ENCODE measurements at places on chromosomes 2 and 18.

DNA sequence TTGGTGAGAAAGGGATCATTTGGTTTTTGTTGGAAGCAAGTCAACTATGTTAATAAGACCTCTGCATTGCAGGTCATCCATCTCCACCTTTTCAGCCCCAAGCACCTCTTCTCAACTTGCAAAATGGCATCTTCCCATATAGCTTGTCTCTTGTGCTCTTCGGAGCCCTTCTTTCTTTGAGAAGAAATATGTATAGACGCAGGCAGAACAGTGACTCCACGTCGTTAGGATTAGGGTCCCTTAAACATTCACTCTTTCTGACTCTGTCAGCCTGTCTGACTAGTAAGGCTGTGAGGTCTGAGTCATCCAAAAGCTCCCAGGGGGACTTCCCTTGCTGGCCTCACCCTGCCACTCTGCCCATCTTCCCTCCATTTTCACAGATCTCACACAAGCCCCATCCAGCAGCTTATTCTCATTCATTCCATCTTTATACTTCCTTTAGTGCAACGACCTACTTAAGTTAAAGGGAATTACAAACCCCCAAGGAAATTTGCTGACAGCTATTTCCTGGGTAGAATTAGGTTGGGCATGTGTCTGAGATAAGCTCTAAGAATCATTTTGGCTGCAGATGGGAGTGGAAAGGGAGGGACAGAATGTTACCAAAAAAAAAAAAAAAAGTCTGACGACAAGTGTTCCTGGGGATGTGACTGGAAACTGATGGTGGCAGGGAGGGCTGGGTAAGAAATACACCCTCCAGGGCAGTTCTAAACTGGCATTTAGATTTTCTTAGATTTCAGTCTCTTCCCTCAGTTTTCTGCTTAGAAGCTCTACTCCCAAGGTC is 37.7 kb upstream of the MEX3C start:
- no peak for DNase-seq

DNA sequence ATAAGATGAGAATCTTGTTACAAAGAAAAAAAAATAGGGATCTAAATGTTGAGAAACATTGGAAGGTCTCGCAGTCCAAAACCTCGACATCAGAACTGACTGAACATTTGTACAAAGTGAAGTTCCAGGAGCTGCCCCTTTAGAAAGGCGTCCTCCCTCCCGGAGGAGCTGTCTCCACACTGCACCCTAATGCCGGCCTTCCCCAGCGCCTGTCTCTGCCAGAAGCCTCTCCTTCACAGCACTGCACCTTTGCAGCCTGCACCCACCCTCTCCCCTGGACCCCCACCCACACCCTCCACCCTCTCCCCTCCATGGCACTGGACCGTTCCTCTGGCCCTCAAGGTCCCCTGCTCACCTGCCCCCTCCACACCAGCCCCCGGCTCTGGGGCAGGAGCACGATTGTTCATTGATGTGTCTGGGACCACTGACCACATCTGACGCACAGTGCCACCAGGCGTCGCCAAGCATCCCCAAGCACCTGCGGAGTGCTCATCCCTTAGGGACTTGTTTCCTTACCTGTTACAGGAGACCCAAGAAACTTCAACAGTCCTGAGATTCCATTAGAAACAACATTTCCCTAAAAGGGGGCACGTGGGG is 90.3 kb upstream of the SNTG2 start:
- no peak for DNase-seq

DNA sequence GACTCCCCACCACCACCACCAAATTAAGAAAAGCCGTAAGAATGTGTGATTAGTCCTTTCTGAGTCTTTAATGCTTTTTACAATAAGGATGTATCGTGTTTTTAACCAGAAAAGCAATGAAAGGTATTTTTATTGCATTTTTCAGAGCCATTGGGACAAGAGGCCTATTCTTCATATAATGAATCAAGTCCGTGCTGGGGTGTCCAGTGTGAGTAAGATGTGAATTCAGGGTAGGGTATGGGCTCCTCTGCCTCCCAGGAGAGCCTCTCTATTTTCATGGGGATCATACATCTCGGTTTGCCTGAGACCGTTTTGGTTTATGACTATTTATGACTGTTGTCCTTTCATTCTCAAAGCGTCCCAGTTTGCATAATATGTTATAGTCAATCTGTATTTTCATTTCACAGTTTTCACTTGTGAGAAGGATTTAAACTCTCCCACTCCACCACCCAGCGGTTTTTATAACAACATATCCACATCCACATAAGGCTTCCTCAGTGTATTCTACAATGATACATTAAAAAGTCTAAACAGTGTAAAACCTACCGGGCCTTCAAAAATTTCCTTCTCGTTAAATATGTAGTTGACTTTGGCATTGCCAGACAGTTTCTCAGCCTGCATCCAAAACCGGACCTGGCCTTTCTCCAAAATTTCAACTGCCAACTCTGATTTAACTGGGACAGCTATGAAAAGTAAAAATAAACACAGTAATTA is 80.8 kb upstream of the LPIN2 start:
- no peak for DNase-seq

- DNase-seq, result no peak
Measured at GRCh38 chr2:201696151-201696659, 2.2 kb downstream of the MPP4 start.

GRCh38 chr2:106575955-106576354 is 88.8 kb downstream of the CD8B2 start:
- DNase-seq, result no peak

GRCh38 chr2:174722942-174723592 is 41.2 kb downstream of the CHRNA1 start:
- DNase-seq, result no peak

- DNase-seq, result no peak
Measured at GRCh38 chr18:7604361-7604760, 37.2 kb downstream of the PTPRM start.

DNA sequence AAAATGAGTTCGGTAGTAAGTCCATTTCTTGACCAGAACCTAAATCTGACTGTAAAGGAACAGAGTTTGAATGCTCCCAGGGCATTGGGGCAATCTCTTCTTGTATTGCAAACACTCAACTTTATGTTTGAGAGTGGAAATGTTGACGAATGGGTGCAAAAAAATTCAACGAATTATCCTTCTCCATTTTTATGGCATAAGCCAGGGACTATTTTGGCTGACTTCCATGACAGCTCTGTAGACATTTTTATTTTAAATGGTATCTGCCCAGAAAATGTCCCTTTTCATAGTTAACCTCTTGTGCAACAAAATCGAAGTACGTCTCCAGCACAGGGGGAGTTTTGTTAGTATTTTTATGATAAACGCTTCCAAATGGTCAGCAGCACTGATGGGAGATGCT is 3.7 kb downstream of the MLPH start:
- no peak for DNase-seq

DNA sequence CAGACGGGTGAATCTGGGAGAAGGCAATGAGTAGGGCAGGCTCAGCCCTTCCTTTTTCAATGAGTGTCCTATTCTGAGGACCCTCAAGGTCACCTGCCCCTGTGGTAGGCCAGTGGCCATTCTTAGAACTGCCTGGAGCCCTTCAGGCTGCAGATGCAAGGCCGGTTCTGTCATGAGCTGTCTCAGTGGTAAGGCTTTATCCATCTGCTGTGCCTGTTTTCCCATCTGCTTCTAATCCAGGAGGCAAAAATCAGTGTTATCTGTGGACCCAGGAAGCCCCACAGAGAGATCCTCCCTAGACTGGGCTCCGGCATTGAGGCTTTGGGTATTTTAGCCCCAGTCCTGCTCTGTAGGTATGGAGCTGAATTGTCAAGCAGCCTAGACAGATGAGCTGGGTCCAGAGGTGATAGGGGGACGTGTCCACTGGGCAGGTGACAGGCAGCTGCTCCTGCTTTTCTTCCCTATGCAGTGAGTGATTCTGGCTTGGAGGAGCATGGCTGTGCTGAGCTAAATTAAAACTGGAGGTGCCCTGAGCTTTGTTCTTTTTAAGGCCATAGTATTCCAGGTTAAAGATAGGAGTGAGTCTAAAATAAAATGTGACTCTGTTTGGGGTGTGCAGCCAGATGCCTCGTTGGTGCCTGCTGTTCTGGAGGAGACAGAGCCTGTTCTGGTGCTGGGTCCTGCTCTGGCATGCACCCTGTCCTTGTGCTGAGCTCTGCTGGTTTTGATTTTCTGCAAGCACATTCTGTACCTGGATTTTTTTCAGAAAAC is 92.5 kb downstream of the FHOD3 start:
- no peak for DNase-seq

- no peak for DNase-seq
Measured at GRCh38 chr2:151878655-151879563, 50.7 kb upstream of the ARL5A start.

DNA sequence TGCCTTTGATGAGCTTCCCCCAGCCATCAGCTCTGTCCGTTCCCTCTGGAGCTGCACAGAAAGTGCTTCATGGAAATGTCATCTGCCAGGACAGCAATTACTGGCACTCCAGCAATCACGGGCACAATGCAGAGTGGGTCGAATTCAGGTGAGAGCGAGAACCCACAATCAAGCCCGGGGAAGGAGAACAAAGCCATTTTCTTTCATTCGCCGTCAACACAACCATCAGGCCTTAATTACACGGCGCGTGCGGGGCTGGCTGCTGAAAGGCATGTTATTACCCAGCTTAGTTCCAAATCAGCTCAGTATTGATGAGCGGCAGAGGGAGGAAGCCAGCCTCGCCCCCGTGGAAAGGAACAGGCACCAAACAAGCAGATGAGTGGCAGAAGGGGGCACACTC is 143.9 kb downstream of the MYT1L start:
- DNase-seq, result peak; percentile 87

GRCh38 chr2:102301867-102302362 is 9.4 kb upstream of the IL1RL1 start:
- no peak for DNase-seq

- DNase-seq, result no peak
Measured at GRCh38 chr18:48539406-48540250, 797 bp downstream of the CTIF start.

DNA sequence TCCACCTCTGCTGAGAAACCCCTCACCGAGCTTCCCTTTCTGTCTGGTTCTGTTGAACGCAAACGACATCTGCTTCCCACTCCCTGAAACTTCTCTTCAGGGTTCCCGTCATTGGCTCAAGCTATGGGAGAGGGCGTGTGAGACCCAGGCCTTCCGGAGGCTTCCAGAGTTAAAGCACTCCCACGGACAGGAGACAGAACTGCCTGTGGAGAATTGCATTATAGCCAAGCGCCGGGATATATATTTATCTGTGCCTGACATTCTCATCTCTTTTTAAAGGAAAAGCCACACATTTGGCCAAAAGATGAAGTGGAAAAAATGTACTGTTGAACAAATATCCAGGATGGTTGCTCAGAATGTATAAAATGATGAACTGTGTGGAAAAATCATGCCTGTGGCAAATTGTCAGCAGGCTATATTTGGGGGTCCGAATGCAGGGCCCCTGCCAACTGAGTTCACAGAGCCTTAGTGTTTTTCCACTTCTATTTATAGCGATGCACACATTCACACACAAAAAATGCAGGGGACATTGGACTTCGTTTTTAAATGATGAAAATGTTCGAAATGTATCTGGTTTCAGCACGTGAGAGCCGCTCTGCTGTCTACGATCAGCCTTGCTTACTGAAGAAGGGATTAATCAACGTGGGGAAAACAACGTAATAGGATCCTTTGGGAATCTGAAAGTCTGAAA is 59.5 kb downstream of the E2F6 start:
- DNase-seq, result no peak

DNA sequence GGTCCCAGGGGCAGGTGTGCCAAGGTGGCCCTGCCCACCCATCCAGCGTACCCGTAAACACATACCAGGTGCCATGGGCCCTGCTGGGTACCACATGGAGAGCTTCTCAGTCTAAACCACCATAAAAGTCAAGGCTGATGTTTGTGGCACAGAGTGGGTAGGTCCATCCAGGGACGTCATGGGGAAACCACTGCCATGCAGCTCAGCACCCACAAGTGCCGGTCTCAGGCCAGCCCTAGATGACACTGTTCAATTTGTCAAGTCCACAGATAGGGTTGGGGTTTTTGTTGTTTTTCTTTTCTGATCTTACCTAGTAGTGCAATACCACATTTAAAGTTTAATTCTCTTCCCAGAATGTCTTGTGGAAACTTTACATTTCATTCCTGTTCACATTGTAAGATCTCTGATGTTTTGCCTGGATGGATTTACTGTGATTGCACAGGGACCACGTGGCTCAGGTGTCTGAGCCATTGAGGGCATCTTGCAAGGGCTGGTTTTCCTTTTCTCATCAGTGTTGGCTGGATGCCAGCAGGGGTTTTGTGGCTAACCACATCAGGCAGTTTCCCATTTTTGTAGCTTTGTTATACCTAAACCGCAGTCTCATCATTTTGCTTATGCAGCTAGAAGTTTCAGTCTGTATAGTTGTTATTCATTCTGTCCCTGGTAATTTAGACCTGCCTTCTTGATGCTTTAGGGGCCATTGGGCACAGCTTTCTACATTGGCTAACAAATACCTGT is 64.7 kb downstream of the STK25 start:
- DNase-seq, result no peak

DNA sequence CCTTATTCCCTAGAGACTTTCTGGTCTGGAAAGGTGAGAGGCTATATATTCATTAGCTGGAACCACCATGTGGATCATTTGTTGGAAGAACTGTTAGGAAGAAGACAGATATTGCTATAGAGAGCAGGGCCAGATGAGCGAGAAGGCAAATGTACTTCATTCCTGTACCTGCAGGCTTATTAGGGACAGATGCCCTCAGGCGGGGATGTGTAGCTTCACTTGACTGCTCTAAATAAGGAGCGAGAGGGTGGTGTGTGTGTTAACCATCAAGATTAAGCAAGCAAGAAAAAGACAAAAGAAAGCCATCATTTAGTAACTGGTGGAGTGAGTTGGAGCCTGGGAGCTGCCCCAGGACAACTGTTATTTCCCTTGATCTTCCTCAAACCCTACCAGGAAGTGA is 36.4 kb downstream of the NEDD4L start:
- DNase-seq, result no peak

- DNase-seq, result no peak
Measured at GRCh38 chr2:213475433-213475832, 191.2 kb downstream of the SPAG16 start.

DNA sequence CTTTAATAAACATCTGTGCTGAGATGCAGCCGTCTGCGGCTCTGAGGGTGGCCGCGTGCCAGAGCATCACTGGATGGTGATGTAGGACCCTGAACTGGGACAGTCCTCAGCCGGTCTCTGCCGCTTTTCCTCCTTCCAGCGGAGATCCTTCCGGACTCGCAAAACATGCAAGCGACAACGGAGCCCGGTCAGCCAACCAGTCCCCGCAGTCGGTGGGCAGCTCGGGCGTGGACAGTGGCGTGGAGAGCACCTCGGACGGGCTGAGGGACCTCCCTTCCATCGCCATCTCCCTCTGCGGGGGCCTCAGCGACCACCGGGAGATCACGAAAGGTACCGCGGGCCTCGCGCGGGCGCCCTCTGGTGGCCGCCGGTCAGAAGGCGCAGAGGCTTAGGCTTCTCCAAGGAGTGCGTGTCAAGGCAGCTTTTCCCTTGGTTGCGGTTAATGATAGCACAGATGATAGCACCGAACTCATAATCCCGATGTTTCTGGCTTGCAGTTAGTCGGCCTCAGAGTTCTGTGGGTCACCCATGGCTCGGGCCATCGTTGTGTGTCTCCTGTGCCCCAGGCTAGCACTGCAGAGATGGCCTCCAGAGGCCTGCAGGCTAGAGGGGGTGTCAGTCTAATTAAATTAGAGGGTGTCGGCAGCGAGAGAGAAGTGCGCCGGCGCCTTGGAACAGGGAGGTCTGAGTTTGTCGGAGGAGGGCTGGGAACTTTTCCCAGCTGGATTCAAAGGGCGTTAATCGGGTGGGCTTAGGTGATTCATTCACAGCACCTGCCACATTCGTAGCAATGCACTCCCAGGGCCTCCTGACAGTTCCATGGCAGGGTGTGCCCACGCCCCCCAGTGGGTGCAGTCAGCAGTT is 38.5 kb downstream of the LPIN1 start:
- no peak for DNase-seq

- no peak for DNase-seq
Measured at GRCh38 chr18:79905389-79905911, 46.0 kb downstream of the SLC66A2 start.

GRCh38 chr18:37019157-37019827 is 190.4 kb downstream of the KIAA1328 start:
- no peak for DNase-seq
